ENCODE measurements at places on chromosomes 16 and 17. TPM values are rescaled to one million over a fixed set of nuclear protein-coding genes. Genes with fewer than 3 reads are reported as not detected.

DNA sequence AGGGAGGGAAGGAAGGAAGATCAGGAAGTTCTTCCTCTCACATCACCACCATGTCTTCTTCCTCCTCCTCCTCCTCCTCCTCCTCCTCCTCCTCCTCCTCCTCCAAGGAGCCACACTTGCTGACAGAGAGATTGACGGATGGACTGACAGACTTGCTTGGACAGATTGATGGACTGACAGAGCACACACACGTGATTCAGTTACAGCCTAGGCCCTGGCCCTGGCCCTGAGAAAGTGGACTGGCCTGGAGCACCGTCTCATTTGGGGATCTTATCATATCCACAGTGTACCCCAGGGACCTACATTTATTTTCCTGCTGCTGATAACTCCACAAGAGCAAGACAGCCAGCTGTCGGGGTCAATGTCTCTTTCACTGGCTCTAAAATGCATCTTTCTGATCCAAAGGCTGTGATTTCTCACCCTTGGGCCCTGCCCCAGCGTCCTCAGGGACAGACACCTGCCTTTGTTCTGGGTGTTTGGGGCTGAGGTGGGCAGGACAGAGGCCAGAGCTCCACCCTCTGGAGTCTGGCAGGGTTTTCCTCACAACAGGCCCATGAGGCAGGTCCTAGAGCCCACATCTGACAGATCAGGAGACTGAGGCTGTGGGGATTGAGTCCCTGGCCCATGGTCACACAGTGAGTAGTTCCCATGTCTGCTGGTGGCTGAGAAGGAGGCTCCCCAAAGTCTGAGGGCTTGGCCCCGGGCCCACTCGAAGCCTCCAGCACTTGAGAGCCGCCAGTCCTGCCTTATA is 2.3 kb upstream of the P2RX1 start:
- no peak for DNase-seq

- DNase-seq, result no peak
These were observed 10.2 kb downstream of the GP2 start for GRCh38 chr16:20317117-20317516.

DNA sequence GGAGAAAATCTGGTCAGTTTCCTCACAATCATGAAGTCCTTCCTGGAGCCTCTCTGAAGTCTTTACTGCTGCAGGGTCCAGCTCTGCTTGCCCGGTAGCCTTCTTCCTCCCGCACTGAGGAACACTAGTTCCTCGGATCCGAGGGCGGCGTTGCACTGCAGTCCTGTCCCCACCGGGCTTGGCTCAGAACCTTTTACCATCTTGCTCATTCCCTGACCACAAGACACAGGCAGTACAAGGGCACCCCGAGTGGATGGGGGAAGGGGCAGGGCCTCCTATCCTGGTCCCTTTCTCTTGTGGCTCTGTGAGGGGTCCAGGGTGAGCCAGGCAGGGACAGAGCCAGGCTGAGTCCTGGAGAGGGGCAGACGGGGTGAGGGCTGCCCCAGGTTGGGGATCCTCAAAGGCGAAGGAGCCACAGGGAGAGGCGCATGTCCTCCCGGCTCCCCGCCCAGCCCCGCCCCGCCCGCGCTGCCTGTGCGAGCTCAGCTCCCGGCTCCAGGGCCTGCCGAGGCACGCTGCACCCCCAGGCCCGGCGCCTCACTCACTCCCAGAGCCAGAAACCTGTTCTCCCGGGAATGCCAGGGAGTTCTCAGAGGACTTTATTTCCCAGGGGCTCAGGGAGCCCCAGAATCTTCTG is 1.5 kb downstream of the FOXN1 start:
- DNase-seq, result no peak

- no peak for DNase-seq
These were observed 44.9 kb downstream of the MEAK7 start for GRCh38 chr16:84459533-84459894.

DNA sequence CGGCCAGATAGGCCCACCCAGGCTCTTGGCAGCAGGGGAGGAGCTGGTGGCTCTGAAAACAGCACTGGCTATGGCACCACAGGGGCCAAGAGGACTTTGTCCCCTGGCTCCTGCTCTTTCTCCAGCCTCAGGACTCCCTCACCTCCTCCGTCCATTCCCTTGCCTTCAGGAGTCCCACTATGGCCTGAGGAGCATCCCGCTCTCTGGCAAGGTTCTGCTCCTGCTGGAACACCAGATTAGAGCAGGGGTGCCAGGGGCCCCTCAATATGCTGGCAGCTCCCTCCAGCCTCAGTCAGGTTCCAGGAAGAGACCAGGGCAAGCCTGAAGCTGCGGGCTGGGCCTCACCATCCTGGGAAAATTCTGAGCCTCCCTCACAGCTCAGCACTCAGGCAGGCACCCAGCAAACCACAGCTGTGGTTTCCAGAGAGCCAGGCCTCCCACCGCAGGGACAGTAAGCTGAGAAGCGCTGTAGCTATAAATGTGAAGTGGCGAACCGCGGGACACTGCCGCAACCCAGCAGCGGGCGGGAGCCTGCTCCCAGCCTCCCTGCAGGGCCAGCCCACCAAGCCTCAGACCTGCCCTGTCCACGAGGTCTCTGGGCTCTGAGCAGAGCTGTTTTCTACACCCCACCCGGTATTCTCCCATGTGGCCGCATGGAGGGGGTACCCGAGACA is 25.7 kb downstream of the C17orf100 start:
- DNase-seq, result peak; percentile 60

Gene SLC16A11
- 0.34 TPM for total RNA-seq

Gene ABCC12
- total RNA-seq, result not detected

Data from activated CD8-positive, alpha-beta T cell treated with anti-CD3 and anti-CD28 coated beads, Interleukin-2, amount 10 ng/mL, durations not matched to agents 7 days and 5 days (primary cell).